ENCODE measurements at places on chromosomes 5 and 9.

DNA sequence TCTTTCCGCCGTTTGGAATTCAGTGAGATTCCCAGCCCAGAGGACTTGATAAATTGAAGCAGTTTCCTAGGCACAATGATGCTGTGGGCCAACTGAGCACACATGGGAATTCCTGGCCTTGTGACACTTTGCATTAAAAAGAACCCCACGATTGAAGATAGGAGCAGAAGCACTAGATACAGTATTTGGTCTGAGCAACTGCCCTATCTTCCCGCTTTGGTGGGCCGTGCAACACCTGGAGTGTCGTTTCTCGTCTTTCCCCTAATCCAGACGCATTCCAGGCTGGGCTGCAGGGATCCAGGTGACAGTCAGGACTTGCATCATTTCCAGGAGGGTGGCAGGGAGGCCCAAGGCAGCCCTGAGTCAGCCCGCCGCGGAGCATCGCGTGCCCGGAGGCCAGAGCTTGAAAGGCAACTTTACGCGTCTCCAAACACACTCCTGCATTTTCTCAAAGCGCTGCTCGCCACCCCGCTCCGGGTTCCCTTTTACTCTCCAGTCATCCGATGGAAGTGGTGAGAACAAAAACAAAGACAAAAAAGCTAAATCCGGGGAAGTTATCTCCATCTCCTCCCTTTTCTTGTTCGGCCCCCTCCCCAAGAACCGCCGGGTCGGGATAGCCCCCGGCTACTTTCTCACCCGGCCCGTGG is 753 bp upstream of the STC2 start:
- DNase-seq, result no peak

- no peak for DNase-seq
These were observed 40.3 kb upstream of the NAA35 start for GRCh38 chr9:85900504-85901201.

DNA sequence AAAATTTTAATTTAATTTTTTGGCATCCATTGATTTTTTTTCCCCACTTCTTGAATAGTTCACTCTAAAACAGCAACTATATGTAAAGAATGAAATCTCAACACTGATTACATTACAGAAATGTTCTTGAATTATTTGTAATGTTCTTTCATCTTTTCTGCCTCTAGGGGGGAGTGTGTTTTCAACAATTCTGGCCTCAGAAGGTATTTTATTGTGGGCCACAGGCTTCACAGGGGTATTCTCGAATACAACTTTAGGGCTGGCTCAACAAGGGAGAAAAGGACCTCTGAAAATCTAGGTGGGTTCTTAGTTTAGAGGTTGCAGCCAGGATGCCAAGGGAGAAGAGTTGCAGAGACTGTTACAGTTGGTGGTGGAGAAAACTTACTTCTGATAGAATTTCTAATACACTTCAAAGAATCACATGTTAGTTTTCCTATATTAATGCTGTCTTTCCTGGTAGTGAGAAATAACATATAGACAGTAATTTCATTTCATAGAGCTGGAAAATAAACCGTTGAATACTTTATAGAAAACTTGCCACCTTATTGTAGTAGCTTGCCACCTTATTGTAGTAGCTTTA is 3.6 kb upstream of the NPR3 start:
- no peak for DNase-seq

DNA sequence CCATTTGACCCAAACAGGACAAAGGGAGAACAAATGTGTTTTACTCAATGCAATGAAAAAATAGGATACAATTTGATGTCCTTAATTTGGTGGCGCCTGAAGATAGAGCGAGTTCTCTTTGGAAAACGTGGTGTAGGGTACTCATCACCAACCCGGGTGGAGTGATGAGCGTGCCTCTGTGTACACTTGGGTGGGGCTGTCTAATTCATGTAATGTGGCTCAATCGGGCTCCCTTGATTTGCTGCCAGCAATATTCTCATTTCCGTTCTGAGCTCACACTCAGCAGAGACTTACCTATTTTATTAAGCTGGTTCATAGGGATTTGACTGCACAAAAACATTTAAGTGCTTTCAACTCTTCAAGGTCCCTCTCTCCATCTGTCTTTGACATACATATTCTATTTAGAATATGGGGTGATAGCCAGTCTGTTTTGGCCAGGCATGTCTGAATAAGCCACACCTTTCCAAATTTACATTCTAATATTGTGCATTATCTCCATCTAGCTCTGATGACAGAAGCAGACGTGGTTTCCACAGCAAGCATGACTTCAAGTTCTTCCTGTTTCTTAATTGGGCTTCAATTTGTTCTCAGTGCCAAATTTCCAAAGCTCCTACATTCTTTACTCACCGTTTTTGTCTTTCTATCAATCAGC is 162.5 kb downstream of the IRX2 start:
- no peak for DNase-seq

GRCh38 chr5:143435210-143435657 is 31.7 kb upstream of the NR3C1 start:
- no peak for DNase-seq

DNA sequence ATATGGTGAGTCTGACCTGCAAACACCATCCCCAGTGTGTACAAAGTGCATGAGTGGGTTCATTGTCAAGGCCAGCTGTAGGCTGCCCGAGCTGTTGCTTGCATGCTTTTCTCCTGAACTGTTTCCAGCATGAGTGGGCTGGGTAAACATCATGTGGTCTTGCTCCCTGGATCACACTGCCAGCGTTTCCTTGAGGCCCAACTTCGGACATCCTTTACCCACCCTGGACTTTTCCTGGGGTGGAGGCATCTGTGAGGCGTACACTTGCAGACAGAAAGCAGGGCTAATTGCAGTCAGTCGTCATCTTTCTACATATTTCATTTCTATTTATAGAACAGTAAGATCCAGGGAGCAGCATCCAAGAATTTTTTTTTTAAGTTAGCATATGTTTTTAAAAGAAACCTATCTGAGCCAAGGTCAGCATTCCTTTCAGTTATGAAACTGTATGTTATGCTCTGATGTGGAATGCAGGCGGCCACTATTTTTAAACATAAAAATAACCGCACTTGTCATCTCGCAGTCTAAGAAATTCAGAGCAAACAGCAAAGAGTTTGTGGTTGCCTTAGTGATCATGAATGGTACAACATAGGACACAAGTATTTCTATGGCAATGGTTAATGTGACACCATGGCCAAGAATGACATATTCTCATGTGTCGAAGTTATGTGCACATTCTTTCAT is 106.5 kb upstream of the DMRT1 start:
- no peak for DNase-seq

GRCh38 chr9:126689027-126689825 is 75.5 kb downstream of the LMX1B start:
- DNase-seq, result no peak

DNA sequence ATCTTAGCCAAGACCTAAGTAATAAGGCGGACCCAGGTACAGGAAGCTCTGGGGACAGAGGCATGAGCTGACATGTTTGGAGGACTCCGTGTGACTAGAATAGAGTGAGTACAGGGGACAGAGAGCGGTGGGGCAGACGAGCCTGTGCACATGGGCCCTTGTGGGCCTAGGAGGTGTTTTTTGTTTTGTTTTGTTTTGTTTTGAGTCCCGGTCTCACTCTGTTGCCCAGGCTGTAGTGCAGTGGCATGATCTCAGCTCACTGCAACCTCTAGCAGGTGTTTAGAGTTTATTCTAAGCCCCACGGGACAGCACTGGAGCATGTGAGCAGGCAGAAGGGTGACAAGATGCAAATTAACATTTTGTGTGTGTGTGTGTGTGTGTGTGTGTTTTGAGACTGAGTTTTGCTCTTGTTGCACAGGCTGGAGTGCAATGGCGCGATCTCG is 3.1 kb upstream of the EEIG1 start:
- DNase-seq, result no peak

- no peak for DNase-seq
These were observed 628.1 kb upstream of the TYRP1 start for GRCh38 chr9:12065050-12065449.

DNA sequence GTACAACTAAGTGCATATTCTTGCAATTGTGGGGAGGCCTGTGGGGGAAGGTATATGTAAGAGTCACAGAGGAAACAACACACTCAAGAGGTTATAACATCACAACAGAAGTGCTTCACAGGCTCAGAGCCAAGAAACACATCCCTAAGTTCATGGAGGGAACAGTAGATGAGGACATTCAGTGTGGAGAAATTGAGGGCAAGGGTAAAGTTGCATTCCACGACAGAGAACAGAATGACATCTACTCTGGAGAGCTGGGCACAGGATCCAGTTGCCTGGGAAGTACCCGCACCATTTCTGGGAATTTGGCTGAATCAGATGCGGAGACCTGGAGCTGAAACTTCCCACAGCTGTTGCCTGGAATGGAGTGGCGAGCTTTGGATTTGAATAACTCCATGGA is 197.2 kb downstream of the NXNL2 start:
- no peak for DNase-seq

DNA sequence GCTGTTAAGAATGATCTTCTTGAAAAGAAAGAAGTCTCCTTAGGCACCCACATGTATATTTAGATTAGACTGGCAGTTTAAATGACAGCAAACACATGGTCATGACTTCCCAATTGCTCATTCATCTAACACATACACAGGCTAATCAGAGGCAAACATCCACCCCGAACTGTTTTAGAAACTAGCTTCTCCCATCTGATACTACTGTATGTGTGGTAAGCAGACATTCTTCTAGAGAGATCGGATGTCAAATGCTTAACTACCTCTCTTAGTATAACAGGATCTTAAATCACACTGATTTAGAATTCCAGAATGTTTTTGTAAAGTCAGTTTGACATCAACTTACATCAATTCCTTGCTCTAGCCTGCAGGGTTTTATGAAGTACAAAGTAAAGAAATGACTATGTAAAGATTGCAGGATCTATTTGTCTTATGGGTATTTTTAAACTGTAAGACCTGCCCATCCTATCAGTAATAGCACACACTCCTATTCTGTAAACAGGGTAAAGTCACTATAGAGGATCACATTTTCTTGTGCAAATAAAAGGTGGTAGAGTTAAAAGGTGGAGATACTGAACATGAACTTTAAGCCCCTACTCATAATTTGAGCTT is 239.7 kb downstream of the MLLT3 start:
- no peak for DNase-seq

DNA sequence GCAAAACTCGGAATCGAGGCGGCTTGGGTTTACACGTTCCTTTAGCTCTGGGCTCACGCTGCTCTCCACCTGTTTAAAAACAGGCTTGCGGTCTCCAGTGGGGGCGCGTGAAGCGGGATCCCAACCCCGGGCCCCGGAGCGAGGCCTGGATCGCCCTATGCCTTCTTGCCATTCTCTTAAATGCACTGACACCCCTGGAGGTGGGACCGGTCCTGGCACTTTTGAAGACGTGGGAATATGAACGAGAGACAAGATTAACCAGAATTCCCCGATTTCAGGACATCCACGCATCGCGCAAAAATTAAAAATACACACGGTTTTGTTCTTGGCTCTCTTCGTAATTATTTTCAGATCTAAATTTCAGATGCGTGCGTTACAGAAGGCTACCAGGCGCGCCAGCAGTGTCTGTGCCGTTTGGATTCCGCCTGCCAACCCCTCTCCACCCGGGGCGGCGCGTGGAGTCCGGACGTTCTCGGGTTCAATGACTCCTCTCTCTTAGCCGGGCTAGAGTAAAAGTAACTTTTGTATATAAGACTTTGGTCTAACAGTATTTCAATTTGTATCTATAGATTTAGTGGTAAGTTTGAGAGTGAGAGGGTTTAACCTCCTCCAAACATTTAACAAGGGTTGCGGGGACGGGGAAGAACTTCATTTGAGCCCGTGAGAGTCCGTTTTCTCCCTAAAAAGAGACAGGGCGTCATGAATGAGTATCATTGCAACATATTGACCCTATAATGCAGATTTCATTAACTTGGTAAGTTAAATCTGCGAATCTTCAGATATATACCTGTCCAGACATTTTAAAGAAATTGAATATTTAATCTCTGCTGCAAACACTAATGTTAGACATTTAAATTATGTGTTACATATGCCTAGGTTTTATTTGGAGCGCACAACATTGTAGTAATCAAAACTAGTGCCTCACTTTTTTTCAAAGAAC is 3.8 kb downstream of the FOXD1 start:
- DNase-seq, result no peak

DNA sequence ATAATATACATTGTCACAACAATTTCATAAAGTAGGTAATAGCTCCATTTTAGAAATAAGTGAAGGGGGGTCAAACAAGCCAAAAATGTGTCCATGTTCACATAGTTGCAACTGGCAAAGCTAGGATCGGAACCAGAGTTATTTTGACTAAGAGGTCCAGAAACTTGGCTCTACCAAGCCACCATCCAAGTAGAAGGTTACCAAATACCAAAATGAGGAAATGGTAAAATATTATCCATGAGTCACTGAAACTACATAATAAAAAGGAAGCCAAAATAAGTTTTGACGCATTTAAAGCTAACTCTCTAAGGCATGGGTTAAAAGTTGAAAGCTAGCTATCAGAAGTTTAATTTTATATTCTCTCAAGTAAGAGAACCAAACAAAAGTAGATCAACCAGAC is 886.9 kb upstream of the DMAC1 start:
- DNase-seq, result no peak

DNA sequence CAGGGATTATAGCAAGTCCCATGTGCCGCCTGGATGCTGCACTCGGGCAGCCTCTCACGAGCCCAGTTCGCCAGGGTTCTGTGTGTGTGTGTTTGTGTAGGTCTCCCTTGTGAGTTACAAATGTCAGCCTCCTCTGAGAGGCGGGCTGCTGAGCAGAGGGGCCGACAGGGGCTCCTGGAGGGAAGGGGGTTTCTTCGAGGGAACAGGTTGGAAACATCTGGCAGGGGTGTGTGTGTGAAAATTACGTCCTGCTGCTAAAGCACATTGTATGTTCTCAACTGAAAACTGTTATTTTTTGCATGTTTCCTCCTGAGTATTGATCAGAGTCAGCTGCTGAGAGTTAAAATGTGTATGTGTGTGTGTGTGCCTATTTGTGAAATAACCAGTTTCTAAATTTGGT is 9.7 kb downstream of the GALNT10 start:
- no peak for DNase-seq

DNA sequence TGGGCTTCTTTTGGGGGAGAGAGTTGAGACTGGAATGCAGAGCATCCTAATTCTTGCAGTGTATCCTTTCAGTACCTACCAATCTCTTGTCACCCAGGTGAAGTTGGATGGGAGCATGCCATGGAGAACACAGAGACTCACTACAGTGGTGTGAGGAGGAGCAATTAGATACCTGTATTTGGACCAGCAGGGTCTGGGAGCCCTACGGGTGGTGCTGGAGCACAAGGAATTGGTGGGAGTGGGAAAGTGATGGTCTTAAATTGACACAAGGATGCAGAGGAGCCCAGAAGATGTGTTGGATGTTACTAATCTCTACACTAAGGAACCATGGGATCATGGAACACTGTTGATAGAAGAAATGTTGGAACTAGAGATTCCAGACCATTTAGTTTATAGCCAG is 212.7 kb downstream of the CHSY3 start:
- DNase-seq, result no peak

DNA sequence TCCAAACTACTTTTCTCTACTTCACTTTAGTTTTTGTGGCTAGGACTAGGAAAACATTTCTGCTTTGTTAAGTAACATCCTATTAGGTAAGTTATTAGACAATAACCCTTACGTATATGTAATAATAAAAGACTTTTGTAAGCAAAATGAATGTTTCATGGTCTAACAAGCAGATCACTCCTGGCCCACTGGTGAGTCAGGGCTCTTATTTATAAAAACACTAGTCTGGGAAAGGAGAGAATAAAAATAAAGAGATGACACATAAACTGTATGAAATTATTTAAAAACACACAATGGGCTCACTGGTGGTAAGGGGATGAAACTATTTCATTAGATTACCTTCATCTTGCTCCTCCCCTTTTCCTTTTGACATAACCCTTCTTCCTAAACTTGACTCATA is 2212.2 kb upstream of the ACO1 start:
- no peak for DNase-seq

- DNase-seq, result no peak
These were observed 25.6 kb downstream of the POU5F2 start for GRCh38 chr5:93715761-93716160.

GRCh38 chr9:130364619-130365322 is 80.0 kb upstream of the ASS1 start:
- DNase-seq, result no peak

Data from T follicular helper cell (primary cell).